Activated CD8-positive, alpha-beta memory T cell treated with anti-CD3 and anti-CD28 coated beads for 1 hour (primary cell): ENCODE measurements at places on chromosomes 11 and 22.

- DNase-seq: no peak
These were observed 4.6 kb downstream of the ASCC2 start for GRCh38 chr22:29833392-29833965.

DNA sequence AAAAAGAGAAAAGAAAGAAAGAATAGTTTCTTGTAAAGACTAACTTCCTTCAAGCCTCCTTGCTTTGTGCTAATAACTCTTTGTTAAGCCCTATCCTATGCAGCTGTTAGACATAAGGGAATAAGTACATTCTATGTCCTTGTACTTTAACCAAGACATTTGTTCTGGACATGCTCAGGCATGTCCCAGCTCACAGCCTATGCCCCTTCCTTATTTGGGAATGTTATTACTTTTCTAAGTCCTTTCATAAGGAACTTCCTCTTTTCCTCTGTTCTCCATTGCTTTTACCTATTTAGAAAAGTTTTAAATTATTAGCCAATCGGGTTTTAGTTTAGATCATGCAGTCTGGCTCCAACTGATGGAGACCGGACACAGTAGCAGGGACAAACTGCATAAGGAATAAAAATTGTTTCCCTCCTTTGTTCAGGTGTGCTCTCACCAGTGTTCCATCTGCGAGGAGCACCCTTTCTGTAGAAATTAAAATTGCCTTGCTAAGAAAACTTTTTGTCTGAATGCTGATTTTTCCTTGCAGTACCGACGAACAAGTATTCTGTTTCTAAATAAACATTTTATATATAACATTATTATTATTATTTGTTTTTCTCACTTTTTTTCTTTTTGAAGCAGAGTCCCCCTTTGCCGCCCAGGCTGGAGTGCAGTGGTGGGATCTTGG, 21.6 kb upstream of the SPINDOC start:
- no peak for DNase-seq

GRCh38 chr11:103170865-103171264, 61.6 kb downstream of the DYNC2H1 start:
- no peak for DNase-seq

GRCh38 chr11:16776711-16777612, 38.5 kb downstream of the C11orf58 start:
- no peak for DNase-seq

GRCh38 chr22:39809772-39810557, 83.6 kb downstream of the ENTHD1 start:
- DNase-seq: no peak

- peak; percentile 13 for DNase-seq
These were observed 30.0 kb upstream of the WNT11 start for GRCh38 chr11:76236092-76236999.

- peak; percentile 49 for DNase-seq
These were observed 20.2 kb downstream of the RTN4RL2 start for GRCh38 chr11:57480409-57481137.

GRCh38 chr11:119486016-119486415, 63.0 kb upstream of the THY1 start:
- no peak for DNase-seq

- peak; percentile 24 for DNase-seq
These were observed 10.7 kb upstream of the RPS3 start for GRCh38 chr11:75388386-75389275.

DNA sequence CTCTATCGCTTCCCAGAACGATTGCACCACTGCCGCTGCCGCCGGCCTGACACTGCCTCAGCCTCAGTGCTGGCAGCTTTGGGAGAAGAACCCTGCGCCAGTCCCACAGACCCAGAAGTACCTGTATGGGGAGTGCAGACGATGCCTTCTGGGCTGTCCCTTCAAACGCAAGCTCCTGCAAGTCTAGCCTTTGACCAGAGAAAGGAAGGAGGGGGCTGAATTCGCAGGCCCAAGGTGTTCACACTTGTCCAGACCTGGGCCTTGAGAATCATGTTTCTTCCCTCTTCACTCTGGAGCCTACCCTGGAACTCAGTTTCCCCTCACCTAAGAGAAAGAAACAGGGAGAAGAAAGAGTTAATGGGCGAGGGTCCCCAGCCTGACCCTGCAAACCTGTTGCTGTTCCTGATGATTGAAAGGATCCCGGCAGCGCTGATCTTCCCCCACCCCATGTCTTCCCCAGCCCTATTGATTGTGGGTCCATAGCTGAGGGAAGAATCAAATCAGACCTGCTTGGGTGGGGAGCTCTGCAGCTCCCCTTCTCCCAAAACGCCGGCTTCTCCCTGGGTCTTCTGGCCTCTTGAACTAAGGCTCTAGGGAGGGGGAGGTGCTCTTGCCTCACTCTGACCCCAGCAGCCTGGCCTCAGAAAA, 786 bp upstream of the MCAM start:
- DNase-seq: no peak

DNA sequence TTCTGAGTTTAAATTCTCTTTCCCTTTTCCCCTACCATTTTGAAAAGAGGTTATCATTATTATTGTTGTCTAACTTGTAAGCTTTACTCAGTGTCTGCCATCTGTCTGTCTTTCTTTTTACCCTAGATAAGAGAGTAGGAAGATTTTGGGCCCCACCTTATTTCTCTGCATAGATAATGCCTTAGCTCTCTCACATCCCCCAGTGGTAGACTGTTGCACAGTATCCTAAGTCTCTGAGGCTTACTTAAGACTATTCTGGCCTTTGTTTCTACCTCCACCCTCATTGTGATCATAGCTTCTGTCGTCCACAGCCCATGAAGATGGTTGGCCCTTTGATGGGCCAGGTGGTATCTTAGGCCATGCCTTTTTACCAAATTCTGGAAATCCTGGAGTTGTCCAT, 3.6 kb upstream of the OR51L1 start:
- no peak for DNase-seq

DNA sequence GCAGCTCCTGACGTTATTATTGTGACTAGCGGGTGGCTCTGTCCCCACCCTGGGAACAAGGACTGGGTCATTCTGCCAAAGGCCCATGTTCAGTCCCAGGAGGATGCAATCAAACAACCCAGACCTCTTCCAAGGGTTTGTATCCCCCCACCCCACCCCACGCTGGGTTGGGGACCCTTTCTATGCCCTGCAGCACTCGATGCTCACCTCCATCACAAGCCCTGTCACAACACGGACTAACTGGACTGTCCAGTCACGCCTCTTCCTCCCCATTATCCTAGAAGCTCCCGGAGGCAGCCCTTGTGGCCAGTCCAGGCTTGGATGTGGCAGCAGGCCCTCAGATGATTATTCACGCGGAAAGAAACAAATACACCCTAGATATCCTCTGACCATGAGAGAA, 3.7 kb downstream of the SHANK2 start:
- no peak for DNase-seq

DNA sequence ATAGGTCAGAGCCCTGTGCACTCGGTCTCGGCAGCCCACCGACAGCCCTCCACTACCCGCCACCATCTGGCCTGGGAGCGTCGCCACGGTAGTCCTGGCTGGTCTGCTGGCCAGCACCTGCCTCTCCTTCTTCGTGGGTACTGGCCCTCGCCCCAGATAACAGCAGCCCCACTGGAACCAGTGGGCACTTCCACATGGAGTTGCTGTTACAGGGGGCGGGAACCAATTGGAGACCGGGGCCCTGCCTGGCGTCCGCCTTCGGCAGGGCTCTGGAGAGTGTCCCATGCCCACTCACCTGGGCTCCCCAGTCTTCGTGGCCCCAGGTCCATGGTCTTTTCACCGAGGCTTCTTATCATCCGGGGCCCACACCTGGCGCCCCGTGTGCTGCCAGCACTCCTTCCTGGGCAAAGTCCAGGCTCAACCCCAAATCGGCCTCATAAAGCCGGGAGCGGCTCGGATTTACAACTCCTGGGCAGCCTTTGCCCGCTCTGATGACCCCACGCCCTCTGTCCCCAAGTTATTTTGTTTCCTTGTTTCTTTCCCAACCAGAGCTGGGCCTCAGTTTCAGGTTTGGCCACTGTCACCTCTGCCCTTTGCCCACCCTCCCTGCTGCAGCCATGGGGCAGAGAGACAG, 12.9 kb upstream of the EHD1 start:
- no peak for DNase-seq

GRCh38 chr22:19800761-19801244, 40.2 kb downstream of the TBX1 start:
- DNase-seq: no peak

GRCh38 chr22:43658823-43659222, 153.3 kb downstream of the EFCAB6 start:
- DNase-seq: no peak

DNA sequence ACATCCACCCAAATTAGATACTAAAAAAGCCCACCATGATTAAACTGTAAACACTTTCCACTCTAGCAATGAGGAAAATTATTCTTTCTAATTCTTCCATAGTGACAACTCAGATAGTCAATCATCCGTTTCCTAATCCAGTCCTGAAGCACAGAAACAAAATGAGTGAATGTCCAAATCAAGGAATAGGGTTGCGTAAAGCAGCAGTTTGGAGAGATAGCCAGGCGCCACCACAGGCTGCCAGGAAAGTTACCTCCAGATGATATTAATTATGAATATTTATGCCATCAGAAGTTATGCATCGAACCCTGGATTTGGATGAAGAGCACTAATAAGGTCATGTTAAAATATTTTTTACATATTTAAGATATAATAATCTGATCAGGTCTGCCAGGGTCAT, 63.2 kb downstream of the ETS1 start:
- no peak for DNase-seq

DNA sequence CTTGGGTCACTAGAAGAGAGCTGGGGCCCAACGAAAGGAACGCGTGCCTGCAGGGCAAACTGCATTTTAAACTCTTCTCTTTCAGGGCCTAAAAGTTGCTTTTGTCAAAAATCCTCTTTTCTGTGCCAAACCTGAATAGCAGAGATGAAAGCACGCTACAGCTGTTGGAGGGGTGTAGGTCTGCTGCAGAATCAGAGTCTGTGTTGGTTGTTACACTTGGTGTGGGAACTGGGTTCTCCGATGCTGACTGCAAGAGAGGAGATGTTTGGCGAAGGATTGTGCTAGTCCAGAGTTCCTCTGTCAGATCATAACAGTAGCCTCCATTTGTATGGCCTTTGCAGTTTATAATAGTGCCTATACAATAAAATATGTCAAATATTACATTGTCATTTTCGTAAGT, 41.8 kb downstream of the BARX2 start:
- no peak for DNase-seq

- no peak for DNase-seq
These were observed 904.4 kb downstream of the BRD1 start for GRCh38 chr22:48923165-48923865.

GRCh38 chr11:133238027-133238426, 294.3 kb downstream of the OPCML start:
- no peak for DNase-seq

GRCh38 chr11:60985501-60985900, 14.0 kb downstream of the CD6 start:
- no peak for DNase-seq

GRCh38 chr11:16358726-16359125, 2.4 kb upstream of the SOX6 start:
- DNase-seq: no peak

DNA sequence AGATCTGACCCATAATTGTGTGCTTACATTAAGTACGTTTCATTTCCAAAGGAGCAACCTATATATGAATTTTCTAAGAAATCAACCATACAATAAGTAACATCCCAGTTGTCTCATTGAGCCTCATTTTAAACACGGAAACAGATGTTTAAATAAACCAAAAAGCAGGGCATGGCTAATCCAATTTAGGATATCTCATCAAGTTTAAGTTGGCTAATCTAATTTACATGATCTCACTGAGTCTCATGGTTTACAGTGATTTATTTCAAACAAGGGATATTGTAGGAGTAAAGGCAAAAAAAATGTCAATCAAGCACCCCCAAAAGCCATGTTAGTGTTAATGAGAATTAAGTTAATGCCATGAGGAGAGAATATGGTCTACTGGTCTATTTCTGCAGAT, 499.8 kb upstream of the CCDC90B start:
- no peak for DNase-seq

DNA sequence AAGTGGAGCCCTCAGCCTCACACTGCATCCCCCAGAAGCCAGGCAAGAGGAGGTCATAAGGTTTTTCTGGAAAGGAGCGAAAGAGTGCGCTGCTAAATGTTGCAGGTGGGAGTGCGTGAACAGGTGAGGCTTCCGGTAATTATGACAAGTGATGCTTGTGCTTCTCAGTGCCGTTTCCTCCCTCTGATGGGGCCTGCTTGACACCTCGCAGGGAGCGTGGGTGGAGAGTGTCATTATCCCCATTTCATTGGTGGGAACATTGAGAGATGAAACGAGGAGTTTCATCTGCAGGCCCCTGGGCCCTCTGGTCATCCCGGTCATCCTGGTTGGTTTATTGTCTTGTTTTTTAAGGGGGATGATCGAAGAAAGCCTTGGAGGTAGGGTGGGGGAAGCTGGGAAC, 57.5 kb downstream of the BCR start:
- no peak for DNase-seq
